Stimulated activated CD8-positive, alpha-beta memory T cell treated with anti-CD3 and anti-CD28 coated beads, Interleukin-7, amount 100 ng/mL, for 1 hour (primary cell): ENCODE measurements at places on chromosomes 1 and 21.

- no peak for DNase-seq
These were observed 35.3 kb downstream of the CLIC6 start for GRCh38 chr21:34704119-34704518.

DNA sequence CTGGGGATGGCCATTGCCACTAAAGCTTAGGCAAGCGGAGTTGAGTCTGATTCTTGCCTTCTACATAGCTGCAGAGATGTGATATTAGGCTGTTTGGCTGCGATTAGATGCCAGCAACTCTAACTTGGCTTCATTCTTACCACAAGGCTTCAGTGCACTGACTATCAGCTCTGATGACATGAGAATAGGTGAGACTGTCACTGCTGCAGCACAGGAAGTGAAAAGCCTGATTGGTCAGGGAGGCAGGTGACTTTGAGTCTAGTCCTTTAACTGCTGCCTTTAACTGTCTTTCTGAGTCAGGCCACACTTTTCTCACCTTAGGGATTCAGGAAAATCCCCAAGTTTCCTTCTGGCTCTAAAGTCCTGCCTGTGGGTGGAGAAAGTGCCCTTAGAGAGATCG lies 14.1 kb upstream of the PLXNA2 start:
- DNase-seq = no peak

GRCh38 chr1:57858740-57859139 lies 434.9 kb upstream of the DAB1 start:
- no peak for DNase-seq

GRCh38 chr1:36570478-36571060 lies 87.9 kb upstream of the CSF3R start:
- no peak for DNase-seq

DNA sequence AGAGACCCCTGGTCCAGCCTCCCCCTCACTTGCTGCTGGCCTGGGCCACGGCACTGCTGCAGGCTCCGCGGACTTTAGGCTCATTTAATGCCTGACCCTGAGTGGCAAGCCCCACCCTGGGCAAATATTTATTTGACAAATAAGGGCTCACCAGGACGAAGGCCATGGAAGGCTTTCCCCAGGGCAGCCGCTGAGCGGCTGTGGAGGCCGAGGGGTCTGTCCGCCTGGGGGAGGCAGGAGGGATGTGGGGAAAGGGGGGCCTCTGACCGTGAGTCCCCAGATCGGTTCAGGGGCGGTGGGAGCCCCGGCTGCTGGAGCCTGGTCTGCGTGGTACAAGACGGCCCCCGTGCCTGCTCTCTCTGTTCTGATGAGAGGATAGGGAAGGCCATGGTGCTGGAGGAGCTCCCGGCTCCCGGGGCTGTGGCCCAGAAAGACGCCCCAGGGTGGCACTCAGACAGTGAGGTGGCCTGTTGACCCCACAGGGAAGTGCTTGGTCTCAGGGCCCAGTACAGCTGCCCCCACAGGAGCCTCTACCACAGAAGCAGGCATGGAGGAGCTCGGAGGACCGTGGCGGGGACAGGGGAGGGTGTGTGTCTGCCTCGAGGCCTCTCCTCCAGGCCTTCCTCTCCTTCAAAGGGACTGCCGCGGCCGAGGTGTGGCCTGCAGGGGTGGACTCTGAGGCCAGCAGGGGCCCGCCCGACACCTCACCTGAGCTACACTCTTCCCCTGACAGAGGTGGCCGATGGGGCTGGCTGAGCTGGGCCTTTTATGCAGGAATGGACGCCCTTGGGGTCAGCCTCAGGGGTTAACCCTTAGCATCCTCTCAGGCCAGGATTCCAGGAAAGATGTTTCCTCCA lies 9.1 kb upstream of the C1orf159 start:
- no peak for DNase-seq

- no peak for DNase-seq
These were observed 28.5 kb downstream of the ETNK2 start for GRCh38 chr1:204123376-204123775.

- DNase-seq = no peak
These were observed 72.3 kb upstream of the CAPZB start for GRCh38 chr1:19557609-19558051.

DNA sequence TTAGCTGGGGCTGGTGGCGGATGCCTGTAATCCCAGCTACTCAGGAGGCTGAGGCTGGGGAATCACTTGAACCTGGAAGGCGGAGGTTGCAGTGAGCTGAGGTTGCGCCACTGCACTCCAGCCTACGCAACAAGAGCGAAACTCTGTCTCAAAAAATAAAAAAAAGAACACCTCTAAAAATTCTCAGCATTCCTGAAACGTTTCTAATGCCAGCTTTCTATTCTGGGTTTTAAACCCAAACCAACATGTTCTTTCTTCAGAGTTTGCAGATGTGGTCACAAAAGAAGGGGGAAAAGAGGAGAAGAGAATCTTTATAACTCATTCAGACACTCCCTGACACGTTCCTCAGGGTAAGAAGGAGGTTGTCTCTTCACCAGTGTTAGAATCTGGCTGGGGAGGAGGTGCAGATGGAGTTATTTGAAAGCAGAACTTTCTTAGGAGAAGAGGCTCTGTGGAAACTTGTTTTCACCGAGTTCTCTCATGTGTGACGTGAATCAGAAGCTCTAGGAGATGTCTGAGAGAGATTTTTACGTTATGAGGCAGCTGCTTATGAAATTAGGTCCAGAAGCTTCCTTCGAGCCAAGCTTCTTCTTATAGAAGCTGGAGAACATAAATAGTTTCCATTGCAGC lies 17.8 kb upstream of the CNR2 start:
- DNase-seq = no peak

DNA sequence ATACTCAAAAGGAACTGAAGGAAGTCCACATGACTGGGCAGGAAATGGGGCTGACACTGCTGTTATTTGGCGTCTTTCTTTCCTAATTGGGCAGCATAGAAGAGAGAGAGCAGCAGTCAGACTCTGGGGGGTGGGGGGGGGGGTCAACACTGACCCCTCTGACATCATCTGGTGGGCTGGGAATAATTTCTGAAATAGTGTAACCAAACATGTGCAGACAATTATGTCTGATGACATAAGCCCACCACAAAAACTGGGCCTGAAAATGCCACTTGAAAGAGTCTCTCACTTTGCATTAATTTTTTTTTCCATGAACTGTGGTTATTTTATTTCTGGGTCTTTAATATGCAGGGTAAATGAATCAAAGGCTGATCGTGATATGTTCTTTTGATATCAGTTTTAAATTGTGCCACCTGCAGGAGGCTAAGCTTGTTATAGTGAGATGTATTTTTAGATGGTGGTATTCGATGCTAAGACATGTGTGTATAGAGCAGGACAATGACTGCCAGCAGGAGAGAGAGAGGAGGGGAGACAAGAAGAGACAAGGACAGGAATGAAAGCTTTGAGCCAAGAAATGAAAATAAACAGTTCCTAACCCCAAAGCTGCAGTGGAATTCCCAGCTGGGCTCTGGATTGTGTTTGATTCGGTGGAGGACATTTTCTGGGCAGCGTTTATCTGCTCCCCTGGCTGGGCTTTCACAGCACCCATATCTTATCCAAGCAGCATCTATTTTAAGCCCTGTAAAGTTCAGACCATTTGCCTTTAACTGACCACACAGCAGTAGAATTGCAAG lies 264.7 kb downstream of the PBX1 start:
- no peak for DNase-seq

DNA sequence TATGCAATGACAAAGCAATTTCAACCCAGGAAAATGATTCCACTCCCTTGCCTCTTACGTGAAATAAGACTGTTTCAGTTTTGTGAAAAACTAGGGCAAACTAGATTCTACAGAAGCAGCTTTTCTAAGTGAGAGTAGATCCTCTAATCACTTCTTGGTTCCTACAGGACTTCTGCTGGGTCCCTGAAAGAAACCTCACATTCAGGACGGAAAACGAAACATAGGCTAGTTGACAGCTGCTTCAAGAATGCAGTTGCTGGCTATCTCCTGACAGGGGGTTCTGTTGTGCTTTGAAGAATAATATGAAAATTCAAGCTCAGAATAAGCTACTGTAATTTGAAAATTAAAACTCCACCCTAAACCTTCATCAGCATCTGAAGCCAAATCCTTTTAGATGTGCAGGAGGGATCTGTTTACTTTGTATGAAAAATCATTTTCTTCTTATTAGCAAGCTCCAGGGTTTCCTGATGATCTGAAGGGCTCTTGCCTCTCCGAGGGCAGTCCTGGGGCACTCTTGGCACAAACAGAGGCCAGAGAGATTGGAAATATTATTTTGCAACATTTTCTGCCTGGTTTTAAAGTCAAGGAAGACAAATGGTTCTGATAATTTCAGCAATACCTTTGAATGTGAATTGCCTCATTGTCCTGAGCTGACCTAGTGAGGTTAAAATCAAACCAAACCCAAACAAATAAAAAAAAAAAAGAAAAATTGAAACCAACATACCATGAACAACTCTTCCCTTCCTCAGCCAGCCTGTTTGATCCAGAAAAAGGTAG lies 55.0 kb downstream of the NTMT2 start:
- DNase-seq = no peak

- DNase-seq = no peak
These were observed 480.2 kb upstream of the RUNX1 start for GRCh38 chr21:35529171-35529863.

- DNase-seq = no peak
These were observed 1097.8 kb downstream of the TTLL7 start for GRCh38 chr1:82901118-82901517.

DNA sequence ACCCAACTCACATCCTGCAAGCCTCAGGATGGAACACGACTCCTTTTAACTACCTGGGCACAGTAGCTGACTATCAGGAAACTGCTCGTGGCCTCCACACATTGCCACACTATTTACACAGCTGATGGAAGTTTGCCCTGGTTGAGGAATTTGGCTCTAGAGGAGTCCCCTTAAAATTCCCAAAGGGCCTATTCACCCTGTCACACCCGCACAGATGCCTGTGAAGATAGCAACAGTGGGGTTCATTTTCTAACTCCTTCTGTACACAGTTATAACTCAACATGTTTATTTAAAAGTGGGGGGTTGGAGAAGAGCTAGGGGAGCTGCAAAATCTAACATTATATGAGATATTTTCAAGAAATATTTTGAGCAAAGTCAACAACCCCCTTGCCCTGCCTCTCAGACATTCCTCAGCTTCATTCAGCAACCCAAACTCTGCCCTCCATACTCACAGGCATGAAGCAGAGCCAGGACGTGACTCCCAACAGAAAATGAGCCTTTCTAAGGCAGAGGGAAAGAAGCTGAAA lies 35.8 kb upstream of the CCN1 start:
- no peak for DNase-seq

GRCh38 chr1:91765880-91766443 lies 120.0 kb downstream of the TGFBR3 start:
- no peak for DNase-seq

DNA sequence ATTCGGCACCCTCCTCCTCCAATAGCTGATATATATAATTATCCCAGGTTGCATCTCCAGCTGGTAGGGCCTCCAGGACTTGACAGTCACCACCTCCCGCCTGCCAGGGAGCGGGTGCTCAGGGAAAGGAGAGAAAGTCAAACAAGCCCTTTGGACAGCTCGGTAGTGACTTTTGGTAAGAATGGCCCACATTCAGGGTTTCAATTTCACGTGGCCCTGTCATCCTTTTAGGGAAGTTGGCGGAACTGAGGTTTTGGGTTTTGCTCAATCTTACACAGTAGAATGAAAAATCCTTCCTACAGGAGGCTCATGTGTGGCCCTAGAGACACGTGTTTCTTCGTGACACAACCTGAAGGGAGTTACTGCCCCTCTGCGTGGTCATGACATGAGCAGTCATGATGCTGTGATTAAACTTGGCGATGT lies 44.2 kb downstream of the CAPN8 start:
- DNase-seq = no peak

DNA sequence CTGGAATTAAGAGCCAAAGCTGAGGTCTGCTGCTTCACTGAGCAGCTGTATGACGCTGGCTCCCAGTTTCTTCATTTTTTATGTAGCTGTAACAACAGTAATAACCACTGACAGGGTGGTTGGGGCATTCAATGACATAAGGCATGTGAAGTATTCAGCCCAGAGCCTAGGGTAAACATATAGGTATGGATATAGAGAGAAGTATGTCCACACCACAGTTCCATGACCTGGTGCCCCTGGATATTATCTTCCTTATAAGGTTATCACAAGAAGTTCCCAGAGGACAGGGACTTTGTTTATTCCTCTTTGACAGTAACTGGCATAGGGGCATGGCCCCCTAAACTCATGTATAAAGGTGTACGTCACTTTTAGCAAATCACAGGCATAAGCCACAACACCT lies 14.7 kb downstream of the RAB42 start:
- no peak for DNase-seq

DNA sequence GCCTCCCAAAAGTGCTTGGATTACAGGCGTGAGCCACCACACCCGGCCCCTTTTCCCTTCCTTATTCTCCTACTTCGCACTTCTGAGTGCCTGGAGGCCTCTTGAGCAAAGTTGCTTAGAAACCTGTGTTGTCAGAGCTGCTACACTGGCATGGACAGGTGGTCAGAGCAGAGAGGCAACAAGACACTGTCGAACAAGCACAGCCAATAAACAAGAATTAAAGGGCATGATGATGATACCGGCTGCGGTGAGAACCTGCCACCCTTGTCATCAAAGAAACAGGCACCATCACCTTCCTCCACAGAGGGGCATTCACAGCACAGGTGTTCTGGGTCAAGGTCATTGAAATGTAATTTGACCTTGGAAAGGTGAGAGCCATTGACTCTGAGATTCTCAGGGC lies 23.3 kb downstream of the STUM start:
- no peak for DNase-seq

- DNase-seq = no peak
These were observed 238.4 kb downstream of the PLA2G4A start for GRCh38 chr1:187067160-187067559.

- no peak for DNase-seq
These were observed 103.9 kb upstream of the SLC2A1 start for GRCh38 chr1:43062527-43063095.

DNA sequence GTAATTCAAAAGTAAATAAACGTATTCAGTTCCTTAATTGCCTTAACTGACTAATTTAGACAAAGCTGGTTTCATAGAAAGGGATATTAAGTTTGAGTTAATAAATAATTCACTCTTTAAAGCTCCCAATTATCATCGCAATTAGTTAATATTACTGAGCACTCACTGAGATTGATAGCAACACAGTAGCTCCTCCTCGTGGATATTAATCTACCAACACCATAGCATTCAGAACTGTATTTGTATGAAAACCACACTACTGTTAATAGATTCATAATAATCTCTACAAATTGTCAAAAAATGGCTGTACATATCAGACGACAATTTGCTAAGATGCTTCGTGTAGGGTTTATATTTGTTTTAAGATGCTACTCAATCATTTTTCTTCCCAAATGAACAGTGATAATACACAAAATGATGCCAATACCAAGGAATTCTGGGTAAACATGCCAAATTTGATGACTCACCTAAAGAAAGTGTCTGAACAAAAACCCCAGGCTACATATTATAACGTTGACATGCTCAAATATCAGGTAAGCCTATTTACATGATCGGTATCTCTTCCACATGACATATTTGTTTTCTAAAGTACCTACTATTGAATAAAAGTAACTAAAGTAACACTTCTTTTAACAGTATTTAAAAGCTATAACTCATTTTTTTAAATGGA lies 18.8 kb upstream of the DYNLT5 start:
- no peak for DNase-seq

DNA sequence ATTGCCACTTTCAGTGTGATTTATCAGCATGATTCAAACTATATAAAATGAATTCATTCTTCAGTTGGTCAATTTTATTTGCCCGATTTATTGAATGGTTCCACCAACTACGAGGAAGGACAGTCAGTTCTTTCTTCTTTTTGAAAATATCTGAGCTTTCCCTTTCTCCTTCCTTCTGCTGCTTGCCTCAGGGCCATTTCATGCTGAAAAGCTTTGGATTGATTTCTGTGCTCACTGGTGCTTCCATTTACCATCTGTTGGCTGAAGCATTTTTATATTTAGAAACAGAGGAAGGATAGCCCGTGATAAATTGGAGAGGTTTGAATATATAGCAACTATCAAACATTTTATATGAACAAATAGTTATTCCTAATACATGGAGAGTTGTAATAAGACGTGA lies 68.9 kb upstream of the ADAMTS5 start:
- DNase-seq = no peak
